ENCODE measurements at places on chromosomes 5 and 9.

GRCh38 chr9:136787690-136788400, 3.3 kb upstream of the TMEM141 start:
- H3K4me1 ChIP-seq: peaks cover 25% of the 10 kb centered on the region
- DNase-seq: peak; percentile 69
- H3K36me3 ChIP-seq: no peaks in the 10 kb centered on the region
- H3K4me3 ChIP-seq: no peak overlapping the region
- peaks cover 7% of the 10 kb centered on the region for H3K27me3 ChIP-seq

GRCh38 chr9:96258967-96259366, 43.0 kb downstream of the HSD17B3 start:
- H3K4me1 ChIP-seq: peaks cover 5% of the 10 kb centered on the region
- H3K27ac ChIP-seq: no peak overlapping the region
- no peak overlapping the region for H3K4me3 ChIP-seq
- no peak for DNase-seq
- H3K36me3 ChIP-seq: no peaks in the 10 kb centered on the region

- no peaks in the 10 kb centered on the region for H3K36me3 ChIP-seq
- no peak overlapping the region for H3K27ac ChIP-seq
- no peaks in the 10 kb centered on the region for H3K4me1 ChIP-seq
- no peak for DNase-seq
Observed at GRCh38 chr9:99896119-99896518, 10.3 kb upstream of the STX17 start.

DNA sequence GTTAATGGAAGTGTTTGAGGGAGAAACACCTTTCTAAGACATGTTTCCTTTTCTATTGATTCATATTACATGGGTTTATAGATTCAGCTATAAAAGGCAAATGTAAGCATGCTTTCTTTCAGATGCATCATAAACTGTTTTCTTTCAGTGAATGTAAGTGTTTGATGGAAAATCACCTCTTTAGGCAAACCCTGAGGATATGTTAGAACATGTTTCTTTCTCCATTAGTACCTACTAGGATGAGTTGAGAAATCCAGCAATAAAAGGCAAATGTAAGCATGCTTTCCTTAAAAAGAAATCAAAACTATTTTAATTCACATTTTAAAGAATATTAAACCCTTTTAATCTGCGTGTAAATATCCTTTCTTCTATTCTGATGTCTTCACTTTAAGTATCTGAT, 31.6 kb downstream of the FNIP1 start:
- H3K27ac ChIP-seq: no peak overlapping the region
- DNase-seq: no peak
- no peaks in the 10 kb centered on the region for H3K4me1 ChIP-seq

GRCh38 chr5:132238169-132238744, 10.6 kb upstream of the P4HA2 start:
- H3K4me1 ChIP-seq: peaks cover 6% of the 10 kb centered on the region
- no peak overlapping the region for H3K4me3 ChIP-seq
- H3K27me3 ChIP-seq: peaks cover 4% of the 10 kb centered on the region
- H3K36me3 ChIP-seq: no peaks in the 10 kb centered on the region

DNA sequence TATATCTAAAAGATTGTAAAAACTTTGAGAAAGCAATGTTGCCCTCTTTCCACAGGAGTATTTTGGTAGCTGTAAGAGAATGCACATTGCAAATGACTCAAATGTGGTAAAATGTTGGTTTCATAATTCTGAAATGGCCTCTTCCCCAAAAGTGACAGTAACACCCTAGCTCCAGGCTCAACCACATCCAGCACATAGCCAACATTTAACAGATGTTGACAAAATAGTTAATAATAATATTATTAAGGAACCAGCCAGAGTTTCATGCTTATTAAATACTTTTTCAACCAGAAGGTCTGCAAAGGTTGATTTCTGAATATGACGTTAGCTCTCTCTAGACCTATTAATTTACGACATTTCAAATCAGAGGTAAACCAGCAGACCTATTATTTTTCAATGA, 1.3 kb downstream of the ANXA1 start:
- H3K36me3 ChIP-seq: peaks cover 18% of the 10 kb centered on the region
- peak overlapping the region; percentile 92 for H3K27ac ChIP-seq

DNA sequence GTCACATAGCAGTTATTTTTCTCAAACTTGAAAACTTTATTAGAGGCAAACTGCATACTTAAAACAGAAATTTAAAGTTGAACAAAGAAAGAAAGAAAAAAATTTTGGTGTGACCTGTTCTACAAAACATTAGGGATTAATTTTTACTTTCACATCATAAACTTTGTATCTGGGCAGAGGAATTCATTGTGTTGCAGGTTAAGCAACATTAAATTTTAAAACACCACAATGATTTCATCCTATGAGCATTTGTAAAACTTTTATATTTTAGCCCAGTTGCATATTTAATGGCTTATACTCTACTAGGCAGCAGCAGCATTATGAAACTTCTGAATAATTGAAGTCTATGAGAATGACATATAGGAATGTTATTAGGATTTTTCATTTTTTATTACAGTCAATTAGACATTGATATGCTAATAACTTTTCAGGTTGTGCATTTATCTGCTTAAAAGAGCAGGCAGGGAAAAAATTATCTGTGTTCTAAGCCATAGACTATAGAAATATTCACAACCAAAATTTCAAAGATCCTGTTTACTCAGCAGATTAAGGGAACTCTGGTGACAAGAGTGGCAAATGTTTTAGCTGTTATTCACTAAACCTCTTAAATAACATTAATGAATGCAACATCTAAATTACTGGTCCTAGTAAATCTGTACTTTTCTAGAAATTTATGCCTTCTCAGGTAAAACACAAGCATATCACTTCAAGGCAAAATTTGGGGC, 1088.5 kb upstream of the CDH6 start:
- no peak overlapping the region for H3K27ac ChIP-seq
- no peak for DNase-seq
- no peaks in the 10 kb centered on the region for H3K4me1 ChIP-seq
